CD4-positive, alpha-beta T cell treated with Interleukin-6 at 100 ng/mL for 8 hours (primary cell): ENCODE measurements at places on chromosomes 2 and 18.

GRCh38 chr2:136497709-136498108, 267.6 kb upstream of the THSD7B start:
- no peak for DNase-seq

DNA sequence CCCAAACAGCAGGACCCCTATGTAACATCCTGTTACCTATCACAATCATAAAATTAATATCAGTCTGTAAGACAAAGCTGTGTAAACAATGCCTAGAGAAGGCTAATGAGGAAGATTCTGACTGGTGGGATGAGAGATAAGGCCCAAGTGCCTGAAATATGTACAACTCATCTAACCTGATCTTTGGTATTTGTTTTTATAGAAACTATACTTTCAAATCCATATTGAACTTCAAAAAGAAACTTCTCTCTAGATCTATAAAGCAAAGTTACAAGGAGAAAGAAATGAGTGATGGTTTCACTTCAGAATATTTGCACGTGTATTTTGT, 36.1 kb upstream of the ITGA4 start:
- DNase-seq, result no peak

DNA sequence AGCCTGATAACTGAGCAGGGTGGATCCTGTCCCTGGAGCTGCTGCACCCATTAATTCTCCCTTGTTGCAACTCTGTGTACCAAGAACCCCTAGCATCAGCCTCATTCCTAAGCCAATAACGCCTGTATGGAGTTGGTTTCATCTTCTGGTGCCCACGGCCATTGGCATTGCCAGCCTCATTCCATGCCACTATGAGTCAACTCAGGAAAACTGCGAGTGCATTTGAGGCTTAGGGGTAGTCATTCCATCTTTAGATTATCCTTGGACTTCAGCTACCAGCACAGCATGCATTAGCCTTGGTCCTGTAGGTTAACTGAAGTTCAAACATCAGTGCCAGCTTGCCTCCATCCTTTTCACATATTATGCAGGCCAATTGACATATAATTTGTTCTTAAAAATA, 1.4 kb upstream of the TRIM54 start:
- DNase-seq, result no peak

- no peak for DNase-seq
Measured at GRCh38 chr2:100197631-100198153, 55.3 kb upstream of the AFF3 start.

DNA sequence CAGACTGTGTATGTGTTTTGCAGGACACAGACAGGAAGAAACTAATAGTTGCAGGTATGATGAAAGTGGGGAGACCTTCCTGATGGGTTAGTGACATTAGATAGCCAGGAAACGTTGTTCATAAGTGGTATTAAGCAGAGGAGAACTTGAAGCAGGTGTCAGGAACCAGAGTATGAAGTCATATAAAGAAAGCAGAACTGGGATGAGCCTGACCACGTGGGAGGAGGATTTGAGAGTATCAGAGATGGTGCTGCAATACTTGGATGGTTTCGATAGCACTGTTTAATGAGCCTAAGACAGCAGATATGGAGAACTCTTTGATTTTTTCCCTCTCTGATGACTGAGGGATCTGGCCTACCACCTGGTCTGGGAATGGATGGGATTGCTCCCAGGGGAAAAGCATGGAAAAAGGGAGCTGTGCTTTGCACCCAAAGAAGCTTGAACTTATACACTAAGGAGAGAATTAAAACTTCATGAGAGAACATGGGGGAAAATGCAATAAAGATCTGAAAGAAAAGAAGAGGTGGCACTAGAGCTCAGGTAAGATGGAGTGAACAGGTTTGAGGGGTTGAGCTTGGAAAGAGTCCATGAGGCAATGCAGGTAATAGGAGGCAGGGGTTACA, 226.0 kb upstream of the LRRTM1 start:
- DNase-seq, result no peak

DNA sequence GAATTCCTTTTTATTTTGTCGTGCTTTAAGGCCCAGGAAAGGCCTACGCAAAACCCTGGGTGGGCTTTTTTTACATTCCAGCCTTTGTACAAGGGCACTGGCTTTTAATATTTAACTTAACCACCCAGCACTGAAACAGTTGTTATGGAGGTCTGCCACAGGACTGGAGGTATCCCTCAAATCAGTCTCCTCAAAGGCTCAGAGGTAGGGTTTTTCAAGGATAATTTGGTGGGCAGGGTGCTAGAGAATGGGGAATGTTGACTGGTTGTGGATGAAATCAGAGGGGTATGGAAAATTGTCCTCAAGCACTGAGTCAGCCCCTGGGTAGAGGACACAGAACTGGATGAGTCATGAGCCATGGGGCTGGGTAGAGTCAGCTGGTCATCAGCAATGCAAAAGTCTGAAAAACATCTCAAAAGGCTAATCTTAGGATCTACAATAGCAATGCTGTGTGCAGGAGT, 443.1 kb downstream of the THSD7B start:
- DNase-seq, result no peak
